ENCODE measurements at places on chromosomes 6 and 20.

DNA sequence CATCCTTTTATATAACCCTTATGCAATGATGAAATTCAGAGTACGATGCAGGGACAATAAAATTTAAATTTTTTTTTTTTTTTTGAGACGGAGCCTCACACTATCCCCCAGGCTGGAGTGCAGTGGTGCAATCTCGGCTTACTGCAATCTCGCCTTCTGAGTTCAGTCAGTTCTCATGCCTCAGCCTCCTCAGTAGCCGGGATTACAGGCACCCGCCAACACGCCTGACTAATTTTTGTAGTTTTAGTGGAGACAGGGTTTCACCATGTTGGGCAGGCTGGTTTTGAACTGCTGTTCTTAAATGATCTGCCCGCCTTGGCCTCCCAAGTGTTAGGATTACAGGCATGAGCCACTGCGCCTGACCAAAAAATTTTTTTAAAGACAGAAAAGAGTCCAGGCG lies 15.2 kb downstream of the MTO1 start:
- no peak for DNase-seq

GRCh38 chr6:158028421-158028820 lies 46.8 kb downstream of the SYNJ2 start:
- no peak for DNase-seq

DNA sequence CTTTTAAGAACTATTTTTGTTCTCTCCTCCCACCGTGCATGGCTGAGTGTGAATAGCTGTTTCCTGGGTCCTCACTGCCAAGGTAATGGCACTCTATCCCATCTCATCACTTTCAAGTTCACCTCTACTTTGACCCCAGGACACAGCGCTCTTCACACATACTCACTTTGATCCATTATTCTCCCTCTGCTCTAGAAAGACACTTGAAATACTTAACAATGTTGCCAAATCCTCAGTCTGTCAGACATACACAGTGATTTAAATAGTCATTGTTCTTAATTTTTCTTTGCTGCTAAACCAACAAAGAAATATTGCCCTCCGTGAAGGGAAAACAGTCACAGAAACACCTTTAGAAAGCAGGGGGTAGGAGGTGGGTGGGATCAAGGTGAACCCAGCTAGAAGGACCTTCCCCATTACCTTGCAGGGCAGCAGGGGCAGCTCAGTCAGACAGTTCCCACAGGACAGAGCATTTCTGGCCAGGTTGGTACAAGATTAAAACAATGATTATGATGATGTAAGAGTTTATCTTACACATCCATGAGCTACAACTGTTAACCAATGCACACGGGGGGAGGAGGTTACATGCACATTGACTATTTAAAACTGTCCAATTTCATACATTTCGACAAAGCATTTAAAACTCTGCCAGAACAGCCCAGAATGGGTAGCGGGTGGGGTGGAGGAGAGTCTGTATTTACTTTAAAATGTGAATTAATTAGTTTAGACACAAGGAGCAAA lies 2.4 kb downstream of the SLC22A23 start:
- no peak for DNase-seq

DNA sequence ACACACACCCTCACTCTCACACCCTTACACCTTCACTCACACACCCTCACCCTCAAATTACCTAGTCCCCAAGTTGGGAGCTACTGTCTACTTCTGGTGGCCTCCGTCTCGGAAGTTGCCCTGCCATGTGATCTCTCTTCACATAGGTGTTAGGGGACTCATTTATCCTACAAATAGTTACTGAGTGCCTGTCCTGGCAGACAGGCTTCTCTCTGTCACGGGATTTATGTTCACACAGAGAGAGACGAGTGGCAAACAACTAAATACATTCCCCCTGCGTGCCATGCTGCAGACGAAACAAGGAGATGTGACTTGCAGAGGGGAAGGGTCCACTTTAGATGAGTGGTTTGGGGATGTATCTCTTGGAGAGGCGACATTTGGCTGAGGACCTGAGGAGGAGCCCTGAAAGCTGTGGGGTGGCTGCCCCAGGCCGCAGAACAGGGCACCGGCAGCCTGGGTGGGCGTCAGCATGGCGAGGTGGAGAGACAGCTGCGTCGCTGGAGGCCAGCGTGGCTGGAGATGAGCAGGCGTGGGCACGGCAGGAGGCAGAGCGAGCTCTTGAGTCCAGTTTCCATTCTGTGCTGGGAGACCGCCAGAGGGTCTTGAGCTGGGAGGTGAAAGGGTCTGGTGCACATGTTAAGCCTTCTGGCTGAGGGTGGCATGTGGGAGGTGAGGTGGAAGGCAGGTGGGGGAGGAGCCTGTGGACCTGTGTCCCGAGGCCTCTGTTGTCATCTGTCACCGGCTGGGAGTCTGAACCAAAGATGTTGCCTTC lies 17.2 kb downstream of the DYNLT1 start:
- no peak for DNase-seq

DNA sequence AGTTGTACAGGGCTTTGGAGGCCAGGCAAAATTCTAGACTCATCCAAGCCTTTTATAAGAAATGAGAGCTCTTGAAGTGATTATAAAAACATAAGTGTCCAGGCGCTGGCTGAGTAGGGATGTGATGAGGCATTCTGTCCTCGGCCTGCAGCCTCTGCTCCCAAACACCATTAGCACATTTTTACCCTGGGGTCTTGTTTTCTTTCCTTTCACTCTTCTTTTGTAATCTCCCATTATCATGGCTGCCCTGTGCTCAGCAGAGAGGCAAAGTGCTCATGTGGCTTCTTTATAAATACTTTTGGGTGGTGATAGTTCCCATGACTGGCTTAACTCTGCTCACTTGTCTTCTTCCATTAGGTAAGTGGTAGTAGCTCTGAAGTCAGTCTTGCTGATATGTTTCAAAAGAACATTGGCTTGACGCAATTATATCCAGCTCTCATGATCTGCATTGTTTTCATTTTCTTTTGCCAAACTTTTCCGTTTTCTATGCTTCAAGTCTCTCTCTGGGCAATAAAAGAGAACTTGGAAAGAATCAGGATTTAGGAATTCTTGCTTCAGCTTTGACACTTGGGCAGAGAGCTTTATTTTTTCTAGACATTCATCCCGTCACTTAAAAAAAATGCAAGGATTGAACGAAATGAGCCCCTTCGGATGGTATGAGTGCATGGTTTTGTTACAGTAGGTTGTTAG lies 61.1 kb downstream of the CAP2 start:
- DNase-seq: no peak

GRCh38 chr20:36779656-36780025 lies 6.1 kb upstream of the DSN1 start:
- DNase-seq: no peak

- no peak for DNase-seq
Observed at GRCh38 chr20:62742550-62742949, 33.9 kb downstream of the NTSR1 start.

- no peak for DNase-seq
Observed at GRCh38 chr6:109024784-109025183, 69.9 kb downstream of the SESN1 start.

GRCh38 chr6:36113703-36114102 lies 16.6 kb upstream of the MAPK13 start:
- DNase-seq: no peak

Measured in midbrain (tissue), 1 donor.